ENCODE measurements at places on chromosomes 12 and 14. TPM values are rescaled to one million over a fixed set of nuclear protein-coding genes. Genes with fewer than 3 reads are reported as not detected.

TEX52 gene
- not detected for total RNA-seq

DNA sequence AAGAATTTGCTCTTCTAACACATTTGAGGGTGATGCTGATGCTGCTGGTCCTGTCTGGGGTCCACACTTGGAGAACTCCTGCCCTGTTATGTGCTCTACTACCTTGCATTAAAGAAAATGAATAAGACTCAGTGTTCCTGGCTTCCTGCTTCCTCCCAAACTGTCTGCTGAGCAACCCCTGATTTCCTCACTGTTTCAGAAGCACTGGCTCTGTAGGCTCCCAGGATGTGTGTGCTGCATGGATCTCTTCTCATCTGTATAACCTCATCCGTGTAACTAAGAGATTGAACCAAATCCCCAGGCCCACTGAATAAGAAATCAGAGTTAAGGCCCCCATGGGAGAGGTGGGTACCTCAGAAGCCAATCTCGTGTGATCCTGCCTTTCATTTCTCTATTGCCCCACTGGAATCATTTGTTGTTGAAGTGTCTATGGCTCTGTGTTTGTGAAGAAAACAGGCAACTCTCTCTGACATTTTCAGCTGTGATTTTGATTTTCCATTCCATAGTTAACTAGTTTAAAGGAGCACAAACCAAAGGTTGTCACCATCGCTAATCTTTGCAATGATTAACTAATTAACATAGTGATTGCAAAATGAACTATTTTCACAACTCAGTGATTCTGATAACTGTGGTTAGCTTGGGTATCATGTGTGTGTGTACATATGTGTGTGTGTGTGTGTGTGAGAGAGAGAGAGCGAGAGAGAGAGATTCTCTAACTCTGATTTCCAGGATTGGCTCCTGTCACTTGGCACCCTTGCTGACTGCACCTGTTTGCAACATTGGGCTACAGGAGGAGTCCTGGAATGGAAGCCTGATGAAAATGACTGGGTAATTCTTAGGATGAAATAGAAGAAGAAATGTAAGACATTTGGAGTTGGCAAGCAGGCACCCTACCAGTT is 196.2 kb downstream of the SLC38A4 start:
- DNase-seq: no peak

GRCh38 chr14:82055515-82056115 is 522.0 kb upstream of the SEL1L start:
- no peak for DNase-seq

RNASE3 gene
- not detected for total RNA-seq

DNA sequence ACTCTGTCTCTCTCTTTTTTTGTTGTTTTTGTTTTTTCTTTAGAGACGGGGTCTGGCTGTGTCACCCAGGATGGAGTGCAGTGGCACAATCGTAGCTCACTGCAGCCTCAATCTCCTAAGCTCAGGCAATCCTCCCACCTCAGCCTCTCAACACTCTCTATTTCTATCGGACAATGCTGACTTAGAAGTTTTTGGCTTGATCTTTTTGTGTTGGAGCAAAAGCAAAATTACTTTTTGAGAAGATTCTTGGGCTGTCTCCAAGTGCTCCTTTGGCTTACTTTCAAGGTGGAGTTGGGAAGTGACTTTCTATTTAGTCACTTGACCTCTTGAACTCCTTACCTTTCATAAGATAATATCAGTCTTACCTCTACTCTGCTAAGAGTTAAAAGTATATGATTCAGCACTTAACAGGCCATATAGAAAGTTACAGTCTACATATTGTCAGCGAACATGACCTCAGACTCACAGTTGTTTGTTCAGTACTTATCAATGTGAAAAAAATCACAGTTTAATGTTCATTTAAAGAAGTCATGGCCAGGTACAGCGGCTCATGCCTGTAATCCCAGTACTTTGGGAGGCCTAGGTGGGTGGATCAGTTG is 15.4 kb upstream of the MIA2 start:
- no peak for DNase-seq

All from chondrocyte (in vitro differentiated cells).